Myometrial cell (primary cell): ENCODE measurements at places on chromosomes 7 and 10. TPM values are rescaled to one million over a fixed set of nuclear protein-coding genes. Genes with fewer than 3 reads are reported as not detected.

The IRF5 gene
- 0.18 TPM in 1 of 2 replicates, not detected in the other for total RNA-seq

The FOXI2 gene
- not detected in 2 replicates for total RNA-seq

The AGR2 gene
- not detected in 2 replicates for total RNA-seq

The FAM25A gene
- total RNA-seq, result not detected in 2 replicates

The FRMD4A gene
- 30.6 and 31.0 TPM in 2 replicates for total RNA-seq

The GPR15LG gene
- not detected in 2 replicates for total RNA-seq

The TSPAN12 gene
- 0.29 and 1.1 TPM in 2 replicates for total RNA-seq

The GTF2IRD1 gene
- total RNA-seq, result 21.4 and 25.7 TPM in 2 replicates

The PTF1A gene
- not detected in 2 replicates for total RNA-seq

The OR2A42 gene
- not detected in 2 replicates for total RNA-seq

The CTAGE4 gene
- total RNA-seq, result 0.71 TPM in 1 of 2 replicates, not detected in the other

The CLRN3 gene
- total RNA-seq, result not detected in 2 replicates

The NOC3L gene
- total RNA-seq, result 18.5 and 23.0 TPM in 2 replicates

The SMO gene
- total RNA-seq, result 9.5 and 9.7 TPM in 2 replicates

The LRRC18 gene
- total RNA-seq, result not detected in 2 replicates

The DYNC1I1 gene
- total RNA-seq, result 0.71 and 0.86 TPM in 2 replicates

The UMAD1 gene
- 7.8 and 9.4 TPM in 2 replicates for total RNA-seq

The CALML3 gene
- not detected in 2 replicates for total RNA-seq

The KLF14 gene
- total RNA-seq, result not detected in 2 replicates

The CYP3A7 gene
- total RNA-seq, result not detected in 2 replicates

The NUTM2A gene
- total RNA-seq, result not detected in 2 replicates

The SERPINE1 gene
- 1,908 and 2,020 TPM in 2 replicates for total RNA-seq

The GPR146 gene
- total RNA-seq, result not detected in 2 replicates
